Common myeloid progenitor, CD34-positive (primary cell): ENCODE measurements at places on chromosomes 1 and 21.

- no peaks in the 10 kb centered on the region for H3K27me3 ChIP-seq
- H3K36me3 ChIP-seq = no peaks in the 10 kb centered on the region
- H3K4me3 ChIP-seq = no peak overlapping the region
- H3K27ac ChIP-seq = peak overlapping the region; percentile 34
- DNase-seq = peak; percentile 6
- H3K4me1 ChIP-seq = peaks cover 9% of the 10 kb centered on the region
Observed at GRCh38 chr1:222898191-222898527, 83.3 kb downstream of the DISP1 start.

- H3K27me3 ChIP-seq = no peaks in the 10 kb centered on the region
- H3K4me1 ChIP-seq = peaks cover 37% of the 10 kb centered on the region
- no peak overlapping the region for H3K4me3 ChIP-seq
- DNase-seq = no peak
Observed at GRCh38 chr1:64866689-64867088, 99.7 kb downstream of the JAK1 start.

- H3K27me3 ChIP-seq = no peaks in the 10 kb centered on the region
- peaks cover 6% of the 10 kb centered on the region for H3K4me1 ChIP-seq
- no peaks in the 10 kb centered on the region for H3K36me3 ChIP-seq
- H3K27ac ChIP-seq = no peak overlapping the region
- no peak overlapping the region for H3K4me3 ChIP-seq
Observed at GRCh38 chr21:36491209-36491910, 11.4 kb upstream of the CLDN14 start.

GRCh38 chr1:218529646-218530300 lies 184.6 kb downstream of the TGFB2 start:
- no peak overlapping the region for H3K27ac ChIP-seq
- no peaks in the 10 kb centered on the region for H3K36me3 ChIP-seq
- H3K4me1 ChIP-seq = no peaks in the 10 kb centered on the region
- DNase-seq = no peak
- H3K27me3 ChIP-seq = peaks cover 4% of the 10 kb centered on the region

- H3K27ac ChIP-seq = no peak overlapping the region
- H3K4me3 ChIP-seq = no peak overlapping the region
- no peaks in the 10 kb centered on the region for H3K36me3 ChIP-seq
- no peaks in the 10 kb centered on the region for H3K27me3 ChIP-seq
- DNase-seq = no peak
- H3K4me1 ChIP-seq = peaks cover 6% of the 10 kb centered on the region
Observed at GRCh38 chr1:244092964-244093638, 42.0 kb downstream of the ZBTB18 start.
